ENCODE measurements at places on chromosomes 4 and X.

DNA sequence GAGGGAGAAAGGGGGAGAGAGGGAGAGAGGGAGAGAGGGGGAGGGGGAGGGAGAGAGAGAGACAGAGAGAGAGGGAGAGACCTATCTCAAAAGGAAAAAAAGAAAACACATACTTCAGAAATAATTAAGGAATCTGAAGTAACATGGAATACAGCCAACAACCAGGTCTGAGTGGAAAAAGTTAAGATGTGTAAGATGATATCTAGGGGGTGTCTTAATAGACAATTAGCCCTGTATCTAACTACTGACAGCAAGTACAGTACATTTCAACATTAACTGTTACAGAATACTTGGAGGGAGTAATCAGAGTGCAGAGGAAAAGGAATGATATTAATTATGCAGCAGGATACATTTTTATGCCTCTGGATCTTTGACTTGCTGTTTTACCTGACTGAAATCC, 22.4 kb downstream of the NUP54 start:
- no peak for DNase-seq

DNA sequence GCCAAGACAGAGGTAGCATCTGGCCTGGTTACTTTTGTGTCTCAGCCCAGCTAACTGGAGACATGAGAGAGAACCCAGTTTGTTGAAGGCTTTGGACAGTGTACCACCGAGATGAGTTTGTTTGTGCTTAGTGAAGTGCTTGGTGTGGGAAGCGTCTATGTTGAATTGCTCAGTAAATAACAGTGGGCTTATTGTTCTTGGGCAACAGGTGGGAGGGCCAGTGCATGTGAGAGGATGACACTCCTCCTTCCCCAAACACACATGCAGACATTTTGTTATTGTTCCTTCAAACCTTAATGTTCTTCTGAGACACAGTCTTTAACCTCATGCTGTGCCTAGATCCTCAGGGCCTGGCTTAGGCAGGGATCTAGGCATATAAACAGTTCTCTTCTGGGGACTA, 39.7 kb downstream of the MSN start:
- DNase-seq = peak; percentile 56

GRCh38 chr4:83855044-83855443, 319.1 kb downstream of the GPAT3 start:
- no peak for DNase-seq

DNA sequence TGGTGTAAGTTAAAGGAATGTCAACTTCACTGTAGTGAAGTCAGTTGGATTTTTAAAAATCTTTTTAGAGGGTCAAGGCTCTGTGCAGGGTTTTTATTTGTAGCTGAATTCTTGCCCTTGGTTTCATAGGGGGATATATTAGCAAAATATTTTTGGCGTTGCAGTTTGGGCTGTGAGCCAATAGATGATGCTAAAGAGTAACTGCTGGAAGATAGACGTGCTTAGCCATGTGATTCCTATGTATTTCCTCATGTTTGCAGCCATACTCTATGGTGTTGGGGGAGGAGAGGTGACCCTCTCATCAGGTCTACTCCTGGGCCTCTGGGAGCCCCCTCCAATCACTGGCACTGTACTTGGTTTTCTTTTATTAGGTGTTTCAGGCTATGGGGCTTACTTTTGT, 246.7 kb upstream of the ARHGAP24 start:
- no peak for DNase-seq

DNA sequence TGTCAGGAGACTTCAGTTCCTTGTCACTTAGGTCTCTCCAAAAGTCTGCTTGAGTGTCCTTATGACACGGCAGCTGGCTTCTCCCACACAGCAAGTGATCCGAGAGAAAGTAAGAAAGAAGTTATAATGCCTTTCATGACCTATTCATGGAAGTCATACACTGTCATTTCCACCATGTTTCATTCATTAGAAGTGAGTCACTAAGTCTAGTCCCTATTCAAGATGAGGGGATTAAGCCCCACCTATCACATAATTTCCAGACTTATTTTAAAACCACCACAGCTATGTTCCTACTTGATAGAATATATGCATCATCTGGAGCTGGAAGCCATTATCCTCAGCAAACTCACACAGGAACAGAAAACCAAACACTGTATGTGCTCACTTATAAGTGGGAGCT, 25.2 kb upstream of the COL25A1 start:
- no peak for DNase-seq
